ENCODE measurements at places on chromosomes 3 and 15. TPM values are rescaled to one million over a fixed set of nuclear protein-coding genes. Genes with fewer than 3 reads are reported as not detected.

GRCh38 chr3:112873632-112874031 is 27.0 kb upstream of the CD200R1L start:
- H3K27ac ChIP-seq = no peak overlapping the region
- DNase-seq = no peak
- peaks cover 9% of the 10 kb centered on the region for H3K4me1 ChIP-seq
- no peaks in the 10 kb centered on the region for H3K27me3 ChIP-seq

GRCh38 chr3:131033480-131034080 is 6.9 kb downstream of the NEK11 start:
- DNase-seq = peak; percentile 61
- no peaks in the 10 kb centered on the region for H3K4me1 ChIP-seq
- H3K27me3 ChIP-seq = no peaks in the 10 kb centered on the region
- H3K36me3 ChIP-seq = no peaks in the 10 kb centered on the region

- H3K36me3 ChIP-seq = no peaks in the 10 kb centered on the region
- H3K27me3 ChIP-seq = peaks cover 84% of the 10 kb centered on the region
- H3K27ac ChIP-seq = no peak overlapping the region
- peaks cover 50% of the 10 kb centered on the region for H3K4me1 ChIP-seq
- peak overlapping the region; percentile 17 for H3K4me3 ChIP-seq
- DNase-seq = peak; percentile 76
Measured at GRCh38 chr15:93362821-93363220, 273.8 kb upstream of the RGMA start.

- H3K27ac ChIP-seq = no peak overlapping the region
- H3K27me3 ChIP-seq = no peaks in the 10 kb centered on the region
- H3K36me3 ChIP-seq = no peaks in the 10 kb centered on the region
- no peak overlapping the region for H3K4me3 ChIP-seq
- DNase-seq = no peak
Measured at GRCh38 chr3:8629151-8630021, 15.2 kb downstream of the SSUH2 start.

- H3K4me3 ChIP-seq = no peak overlapping the region
- H3K4me1 ChIP-seq = peaks cover 11% of the 10 kb centered on the region
- peak overlapping the region; percentile 56 for H3K27ac ChIP-seq
- H3K36me3 ChIP-seq = no peaks in the 10 kb centered on the region
- DNase-seq = no peak
- H3K27me3 ChIP-seq = no peaks in the 10 kb centered on the region
Measured at GRCh38 chr3:195204360-195205163, 66.4 kb downstream of the XXYLT1 start.

DNA sequence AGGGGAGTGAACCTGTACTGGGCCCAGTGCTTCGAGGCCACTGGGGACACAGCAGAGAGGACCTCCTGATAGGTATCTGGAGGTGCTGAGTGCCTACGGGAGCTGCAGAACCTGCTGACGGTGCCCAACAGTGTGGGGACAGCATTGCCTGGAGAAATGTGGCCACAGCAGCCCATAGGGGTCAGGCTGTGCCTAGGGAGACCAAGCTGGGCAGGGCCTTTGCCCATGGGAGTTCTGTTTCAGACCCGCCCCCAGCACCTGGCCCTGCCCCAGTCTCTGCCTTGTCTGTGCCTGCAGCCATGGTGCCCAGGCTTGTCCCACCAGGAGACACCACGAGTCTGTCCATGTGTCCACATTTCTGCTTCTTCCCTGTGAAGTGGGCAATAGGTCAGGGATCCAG is 15.3 kb upstream of the RPL32 start:
- peak; percentile 27 for DNase-seq
- no peaks in the 10 kb centered on the region for H3K4me1 ChIP-seq
- H3K27me3 ChIP-seq = no peaks in the 10 kb centered on the region
- H3K36me3 ChIP-seq = no peaks in the 10 kb centered on the region

GRCh38 chr15:78714890-78715289 is 73.9 kb upstream of the CHRNB4 start:
- H3K27me3 ChIP-seq = no peaks in the 10 kb centered on the region
- H3K4me1 ChIP-seq = no peaks in the 10 kb centered on the region
- DNase-seq = peak; percentile 36
- H3K4me3 ChIP-seq = no peak overlapping the region

GRCh38 chr3:125357837-125358236 is 17.3 kb downstream of the ZNF148 start:
- peak overlapping the region; percentile 71 for H3K4me3 ChIP-seq
- H3K27me3 ChIP-seq = no peaks in the 10 kb centered on the region
- DNase-seq = no peak
- no peak overlapping the region for H3K27ac ChIP-seq
- H3K36me3 ChIP-seq = no peaks in the 10 kb centered on the region

DNA sequence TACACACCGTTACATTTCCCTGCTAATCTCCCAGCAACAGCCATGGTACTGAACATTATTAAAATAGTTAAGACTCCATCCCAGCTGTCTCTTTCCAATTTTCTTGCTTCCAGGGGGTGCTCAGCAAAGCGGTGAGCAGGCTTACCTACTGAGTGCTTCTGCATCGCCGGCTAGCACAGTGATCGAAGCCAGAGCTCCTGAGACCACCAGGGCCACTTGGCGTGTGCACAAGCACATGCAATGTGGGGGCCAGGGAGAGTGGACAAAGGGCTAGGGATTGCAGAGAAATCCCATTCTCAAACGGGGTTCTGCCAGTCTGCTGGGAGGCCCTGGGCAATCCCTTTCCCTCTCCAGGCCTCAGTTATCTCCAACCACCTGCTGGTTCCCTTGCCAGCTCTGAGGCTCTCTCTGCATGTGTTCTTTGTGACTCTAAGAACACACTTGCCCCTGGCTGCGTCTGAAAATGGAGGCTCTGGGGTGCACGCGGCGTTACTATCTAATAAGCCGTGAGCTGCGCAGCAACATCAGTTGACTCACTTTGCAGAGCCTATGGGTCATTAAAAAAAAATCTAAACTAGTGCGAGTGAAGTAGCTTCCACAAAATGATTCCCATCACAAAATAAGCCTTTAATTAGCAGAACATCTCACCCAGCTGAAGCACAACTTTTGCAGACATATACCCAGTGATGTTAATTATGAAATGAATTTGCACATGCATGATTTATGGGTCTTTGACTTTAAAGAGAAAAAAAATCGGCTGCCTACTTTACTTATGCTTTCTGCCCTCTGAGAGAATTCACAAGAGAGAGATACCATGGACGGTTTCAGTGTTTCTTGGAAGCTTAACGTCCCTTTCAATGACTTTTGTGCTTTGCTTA is 271.5 kb downstream of the TLE3 start:
- H3K4me1 ChIP-seq = peaks cover 5% of the 10 kb centered on the region
- H3K27ac ChIP-seq = no peak overlapping the region
- no peak for DNase-seq

- no peak overlapping the region for H3K27ac ChIP-seq
- DNase-seq = no peak
- no peaks in the 10 kb centered on the region for H3K36me3 ChIP-seq
- no peaks in the 10 kb centered on the region for H3K27me3 ChIP-seq
Measured at GRCh38 chr3:27939521-27939920, 217.4 kb upstream of the EOMES start.

DNA sequence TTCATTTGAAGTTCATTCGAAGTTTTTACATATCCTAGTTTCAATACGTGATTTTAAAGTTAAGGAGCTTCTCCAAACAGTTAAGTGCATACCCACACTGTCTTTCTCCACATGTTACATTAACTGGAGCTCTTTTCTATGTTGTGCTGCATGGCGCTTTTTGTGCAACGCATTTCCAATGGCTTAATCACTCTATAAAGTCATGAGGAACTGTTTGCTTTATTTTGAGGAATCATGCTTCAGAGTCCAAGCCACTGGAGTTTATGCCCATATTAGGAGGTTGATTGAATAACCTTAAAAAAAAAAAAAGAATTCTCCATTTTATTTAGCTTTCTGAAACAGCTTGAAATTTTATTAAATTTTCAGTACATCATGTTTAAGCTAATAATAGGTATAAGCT is 109.4 kb upstream of the MBNL1 start:
- no peaks in the 10 kb centered on the region for H3K4me1 ChIP-seq
- H3K27ac ChIP-seq = no peak overlapping the region
- H3K4me3 ChIP-seq = no peak overlapping the region

GRCh38 chr3:178718995-178719635 is 182.9 kb downstream of the KCNMB2 start:
- H3K27me3 ChIP-seq = no peaks in the 10 kb centered on the region
- no peaks in the 10 kb centered on the region for H3K4me1 ChIP-seq
- no peak overlapping the region for H3K27ac ChIP-seq
- 0 out of 2 replicates have a peak, but pooled peaks cover 3% of the 10 kb centered on the region for H3K36me3 ChIP-seq
- no peak overlapping the region for H3K4me3 ChIP-seq

DNA sequence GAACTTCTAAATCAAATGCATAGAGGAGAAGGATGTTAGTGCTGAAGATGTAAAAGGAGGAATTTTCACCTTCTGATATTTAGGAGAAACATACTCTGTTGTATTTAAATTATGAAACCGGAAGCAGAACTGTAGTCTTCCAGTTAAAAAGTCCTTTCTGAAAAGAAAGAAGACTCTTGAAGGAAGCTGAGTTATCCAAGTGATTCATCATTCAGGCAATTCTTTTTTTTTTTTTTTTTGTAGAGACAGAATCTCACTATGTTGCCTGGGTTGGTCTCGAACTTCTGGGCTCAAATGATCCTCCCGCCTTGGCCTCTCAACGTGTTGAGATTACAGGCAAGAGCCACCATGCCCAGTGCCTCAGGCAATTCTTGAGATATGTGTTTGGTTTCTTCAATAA is 424.8 kb upstream of the TPM1 start:
- no peak overlapping the region for H3K27ac ChIP-seq
- H3K4me1 ChIP-seq = no peaks in the 10 kb centered on the region
- no peaks in the 10 kb centered on the region for H3K36me3 ChIP-seq
- no peaks in the 10 kb centered on the region for H3K27me3 ChIP-seq
- DNase-seq = no peak

- DNase-seq = no peak
- peaks cover 14% of the 10 kb centered on the region for H3K4me1 ChIP-seq
- no peak overlapping the region for H3K27ac ChIP-seq
- no peaks in the 10 kb centered on the region for H3K27me3 ChIP-seq
Measured at GRCh38 chr3:71391361-71391760, 192.2 kb downstream of the FOXP1 start.

DNA sequence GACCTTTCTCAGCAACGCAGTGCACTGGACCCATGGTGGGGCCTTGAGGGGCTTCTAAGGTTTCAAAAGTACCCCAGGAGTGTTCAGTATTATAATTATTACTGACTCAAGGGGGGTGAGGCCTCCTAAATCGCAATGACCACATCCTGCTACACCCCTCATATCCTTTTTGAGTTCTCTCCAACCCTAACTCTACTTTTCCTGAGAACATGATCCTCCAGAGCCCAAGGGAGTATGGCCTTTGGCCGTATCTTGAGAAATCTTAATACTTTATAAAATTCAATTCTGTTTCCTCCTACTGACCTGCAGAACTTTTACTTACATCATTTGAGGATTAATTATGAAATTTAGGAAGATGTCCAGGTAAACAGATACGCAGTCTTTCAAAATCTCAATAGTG is 30.4 kb upstream of the RARRES1 start:
- H3K4me1 ChIP-seq = 0 out of 2 replicates have a peak, but pooled peaks cover 1% of the 10 kb centered on the region
- no peak for DNase-seq
- H3K27me3 ChIP-seq = no peaks in the 10 kb centered on the region
- H3K27ac ChIP-seq = no peak overlapping the region

GRCh38 chr3:97256060-97256459 is 441.7 kb downstream of the EPHA6 start:
- H3K27ac ChIP-seq = no peak overlapping the region
- H3K36me3 ChIP-seq = no peaks in the 10 kb centered on the region
- H3K4me1 ChIP-seq = peaks cover 14% of the 10 kb centered on the region
- H3K27me3 ChIP-seq = no peaks in the 10 kb centered on the region
- peak; percentile 20 for DNase-seq

DNA sequence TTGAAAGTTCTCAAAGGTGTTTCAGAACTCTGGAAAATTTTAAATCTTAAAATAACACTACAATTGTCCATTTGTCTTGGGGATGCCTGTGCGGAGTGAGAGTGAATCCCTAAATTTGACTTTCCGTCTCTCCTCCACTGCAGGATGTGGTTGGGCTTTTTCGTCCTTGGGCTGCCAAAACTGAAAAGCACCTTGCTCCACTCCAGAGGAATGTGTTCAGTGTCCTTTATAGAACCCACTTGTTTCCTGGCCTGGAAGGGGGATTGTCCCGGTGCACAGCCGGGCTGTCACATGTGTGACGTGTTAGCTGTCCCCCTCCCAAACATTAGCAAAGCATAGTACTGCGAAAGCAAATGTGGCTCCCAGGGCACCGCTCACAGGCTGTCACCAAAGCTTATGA is 69.6 kb upstream of the ATP10A start:
- DNase-seq = no peak
- no peaks in the 10 kb centered on the region for H3K36me3 ChIP-seq
- no peak overlapping the region for H3K27ac ChIP-seq
- H3K27me3 ChIP-seq = peaks cover 4% of the 10 kb centered on the region
- H3K4me3 ChIP-seq = no peak overlapping the region

GRCh38 chr3:17707813-17708543 is 34.5 kb downstream of the TBC1D5 start:
- H3K27me3 ChIP-seq = no peaks in the 10 kb centered on the region
- H3K27ac ChIP-seq = no peak overlapping the region
- H3K36me3 ChIP-seq = no peaks in the 10 kb centered on the region
- no peak for DNase-seq
- H3K4me3 ChIP-seq = no peak overlapping the region

DNA sequence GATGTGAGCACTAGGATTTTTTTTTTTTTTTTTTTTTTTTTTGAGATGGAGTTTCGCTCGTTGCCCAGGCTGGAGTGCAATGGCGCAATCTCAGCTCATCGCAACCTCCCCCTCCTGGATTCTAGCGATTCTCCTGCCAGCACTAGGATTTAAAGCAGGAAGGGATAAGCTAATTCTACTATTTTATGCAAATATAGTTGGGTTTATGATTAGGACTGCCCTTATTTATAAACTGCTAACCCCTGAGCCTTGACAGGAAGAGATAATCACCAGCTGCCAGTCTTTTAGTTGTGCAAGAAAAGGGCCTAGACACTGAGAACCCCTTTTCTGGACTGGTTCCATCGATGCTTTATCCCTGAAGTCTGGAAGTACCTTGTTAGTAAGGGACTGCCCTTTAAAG is 36.7 kb downstream of the IFT57 start:
- H3K4me3 ChIP-seq = no peak overlapping the region
- peaks cover 7% of the 10 kb centered on the region for H3K4me1 ChIP-seq
- DNase-seq = no peak
- no peak overlapping the region for H3K27ac ChIP-seq
- H3K27me3 ChIP-seq = no peaks in the 10 kb centered on the region

GRCh38 chr15:68743256-68743655 is 77.4 kb downstream of the ANP32A start:
- no peak overlapping the region for H3K27ac ChIP-seq
- DNase-seq = no peak
- H3K4me1 ChIP-seq = no peaks in the 10 kb centered on the region
- no peak overlapping the region for H3K4me3 ChIP-seq

GRCh38 chr15:77646104-77646694 is 13.5 kb upstream of the LINGO1 start:
- no peak for DNase-seq
- no peaks in the 10 kb centered on the region for H3K36me3 ChIP-seq
- no peak overlapping the region for H3K27ac ChIP-seq
- H3K4me3 ChIP-seq = no peak overlapping the region

GRCh38 chr3:58333206-58334012 is 717 bp downstream of the PXK start:
- H3K4me1 ChIP-seq = peaks cover 11% of the 10 kb centered on the region
- H3K36me3 ChIP-seq = no peaks in the 10 kb centered on the region
- peak; percentile 63 for DNase-seq
- peak overlapping the region; percentile 85 for H3K4me3 ChIP-seq
- no peak overlapping the region for H3K27ac ChIP-seq

TEX55 gene
- polyA plus RNA-seq = not detected

DPH3 gene
- 84.3 TPM for polyA plus RNA-seq

ARPIN gene
- polyA plus RNA-seq = 0.79 TPM

ATP8B4 gene
- 0.07 TPM for polyA plus RNA-seq

KY gene
- polyA plus RNA-seq = not detected

PRSS50 gene
- 0.60 TPM for polyA plus RNA-seq

CLRN1 gene
- polyA plus RNA-seq = 0.45 TPM

SLC24A5 gene
- polyA plus RNA-seq = 0.23 TPM

ZSCAN2 gene
- 45.8 TPM for polyA plus RNA-seq

GOLGA8S gene
- 0.05 TPM for polyA plus RNA-seq
